Karpas-422 (cell line): ENCODE measurements at places on chromosomes 13 and 19. TPM values are rescaled to one million over a fixed set of nuclear protein-coding genes. Genes with fewer than 3 reads are reported as not detected.

Gene FRY
- 0.18 and 1.6 TPM in 2 replicates for total RNA-seq

Gene SMIM24
- 0.89 and 1.2 TPM in 2 replicates for total RNA-seq

Gene ZNF580
- total RNA-seq = 44.3 and 47.5 TPM in 2 replicates

Gene ZNF506
- 31.2 and 44.1 TPM in 2 replicates for total RNA-seq

Gene TEX26
- total RNA-seq = not detected in 2 replicates

Gene PGLYRP2
- total RNA-seq = not detected in 2 replicates

Gene CD79A
- total RNA-seq = 970 and 1,036 TPM in 2 replicates
